ENCODE measurements at places on chromosomes 5 and 9.
A peak's percentile ranks its signal among the peaks of the same experiment; 100 is the strongest.

- no peak for DNase-seq
These were observed 295.2 kb downstream of the ARHGAP26 start for GRCh38 chr5:143065185-143065965.

DNA sequence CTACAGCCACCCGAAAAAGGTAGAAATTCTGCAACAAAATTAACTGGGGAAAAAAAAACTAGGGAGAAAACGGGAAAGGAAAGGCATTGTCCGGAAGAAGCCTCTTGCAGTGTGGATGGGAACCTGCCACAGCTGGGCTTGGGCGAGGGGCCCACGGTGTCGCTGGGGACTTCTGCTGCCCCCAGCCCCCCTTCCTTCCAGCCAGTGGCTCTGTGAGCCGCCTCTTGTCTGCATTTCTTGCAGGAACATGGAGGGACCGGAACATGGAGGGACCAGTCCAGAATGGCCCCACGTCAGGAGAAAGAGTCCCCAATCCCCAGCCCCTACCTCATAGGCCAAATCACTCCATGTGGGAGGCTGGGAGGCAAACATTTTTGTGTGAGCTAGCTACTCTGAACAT is 36.9 kb upstream of the EXOC3 start:
- peak; percentile 47 for DNase-seq

GRCh38 chr5:68216245-68217046 is 890 bp downstream of the PIK3R1 start:
- DNase-seq, result no peak

- peak; percentile 76 for DNase-seq
These were observed 202.0 kb downstream of the BRINP1 start for GRCh38 chr9:119167267-119167666.

GRCh38 chr5:98497418-98497817 is 276.0 kb upstream of the RGMB start:
- DNase-seq, result no peak

DNA sequence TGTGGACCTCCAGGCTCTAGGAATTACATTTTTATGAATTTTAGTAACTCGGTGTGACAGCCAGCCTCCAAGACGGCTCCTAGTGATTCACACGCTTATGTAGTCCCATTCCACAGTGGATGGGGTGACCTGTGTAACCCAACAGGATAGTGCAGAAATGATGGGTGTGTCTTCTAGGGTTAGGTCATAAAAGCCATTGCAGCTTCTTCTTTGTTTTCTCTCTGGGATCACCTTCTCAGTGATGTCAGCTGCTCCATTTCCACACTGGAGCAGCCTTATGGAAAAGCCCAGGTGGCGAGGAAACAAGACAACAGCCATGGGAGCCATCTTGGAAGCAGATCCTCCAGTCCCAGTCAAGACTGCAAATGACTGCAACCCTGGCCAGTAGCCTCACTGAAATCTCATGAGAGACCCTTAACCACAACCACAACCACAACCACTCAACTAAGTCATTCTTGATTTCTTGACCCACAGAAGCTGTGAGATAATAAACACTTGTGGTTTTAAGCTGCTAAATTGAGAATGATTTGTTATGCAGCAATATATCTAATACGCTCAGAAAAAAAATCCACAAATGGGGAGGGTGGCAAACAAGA is 5.1 kb upstream of the GNPDA1 start:
- no peak for DNase-seq

GRCh38 chr5:40540301-40540700 is 139.4 kb upstream of the PTGER4 start:
- no peak for DNase-seq

- DNase-seq, result no peak
These were observed 33.5 kb upstream of the PRDM9 start for GRCh38 chr5:23473915-23474314.

DNA sequence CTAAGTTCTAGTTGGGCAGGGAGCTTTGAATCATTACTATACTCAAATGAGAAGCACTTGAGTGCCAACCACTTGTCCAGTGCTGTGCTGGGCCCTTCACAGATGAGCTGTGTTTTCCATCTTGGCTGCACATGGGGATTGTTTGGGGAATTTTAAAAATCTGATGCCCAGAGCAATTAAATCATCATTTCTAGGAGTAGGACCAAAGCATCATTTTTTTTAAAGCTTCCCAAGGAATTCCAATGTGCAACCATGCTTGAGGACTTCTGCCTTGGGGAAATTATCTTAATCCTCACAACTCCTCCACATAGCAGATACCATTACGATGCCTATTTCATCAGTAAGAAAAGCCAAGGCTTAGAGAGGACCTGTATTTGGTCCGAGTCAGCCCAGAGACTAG is 131.4 kb downstream of the TMEM174 start:
- no peak for DNase-seq

DNA sequence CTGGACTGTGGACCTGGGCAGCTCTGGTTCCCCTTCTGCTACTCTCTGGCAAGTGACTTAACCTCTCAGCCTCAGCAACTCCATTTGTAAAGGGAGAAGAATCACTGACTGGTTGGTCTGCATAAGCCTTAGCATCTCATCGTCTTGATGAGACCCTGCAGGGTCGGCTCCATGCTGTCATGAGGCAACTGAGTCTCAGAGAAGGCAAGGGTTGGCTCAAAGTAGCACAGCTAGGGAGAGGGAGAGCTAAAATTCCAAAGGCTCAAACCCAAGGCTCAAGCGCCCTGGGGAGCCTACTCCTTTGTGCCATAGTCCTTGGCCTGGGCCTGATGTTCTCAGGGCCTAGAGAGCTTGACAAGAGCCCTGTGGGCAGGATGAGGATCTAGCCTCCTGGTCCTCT is 4.5 kb downstream of the FGFR4 start:
- no peak for DNase-seq
